T-helper 2 cell treated with Interferon-gamma antibody and Interleukin-4, amounts not matched to agents 5 μg/mL and 100 μg/mL, for 36 hours (primary cell): ENCODE measurements at places on chromosomes 2 and 18.
A peak's percentile ranks its signal among the peaks of the same experiment; 100 is the strongest.

- DNase-seq: no peak
Measured at GRCh38 chr2:144323946-144324345, 196.0 kb downstream of the ZEB2 start.

DNA sequence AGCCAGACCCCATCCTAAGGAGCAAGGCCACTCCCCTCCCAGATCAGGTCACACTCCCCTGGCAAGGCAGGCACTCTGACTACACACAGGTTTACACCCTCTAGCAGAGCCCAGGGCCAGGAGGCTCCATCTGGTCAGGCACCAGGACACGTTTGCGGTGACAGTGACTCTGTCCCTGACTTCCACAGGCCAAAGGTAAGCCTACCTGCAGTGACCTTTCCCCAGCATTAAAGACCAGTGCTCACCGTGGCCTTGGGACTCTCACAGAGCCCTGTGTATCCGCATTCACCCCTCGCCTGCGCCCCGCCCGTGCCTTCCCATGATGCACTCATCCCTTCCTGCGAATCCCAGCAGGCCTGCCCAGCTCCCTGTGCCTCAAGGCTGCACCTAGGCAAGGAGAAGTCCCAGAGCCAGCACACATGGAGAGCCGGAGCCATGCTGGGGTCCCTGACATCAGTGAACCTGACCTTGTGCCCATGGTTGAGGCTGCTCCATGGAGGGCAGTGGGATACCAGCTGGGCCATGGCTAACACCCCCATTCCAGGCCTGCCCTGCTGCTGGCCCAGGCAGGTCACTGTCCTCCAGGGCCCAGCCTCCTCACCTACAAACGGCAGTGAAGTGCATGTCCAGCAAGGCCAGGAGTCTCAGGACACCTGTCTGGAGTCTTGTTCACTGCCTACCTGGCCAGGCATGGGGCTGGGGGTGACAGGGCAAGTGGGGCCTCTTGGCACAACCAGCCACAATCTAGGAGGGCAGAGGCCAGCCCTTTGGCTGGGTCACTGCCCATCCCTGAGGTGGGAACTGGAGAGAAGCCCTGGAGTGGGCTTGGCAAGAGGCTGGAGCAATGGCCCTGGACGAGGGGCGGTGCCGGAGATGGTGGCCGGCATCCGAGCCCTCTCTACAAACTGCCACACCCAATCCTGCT is 3.0 kb downstream of the NEURL3 start:
- peak; percentile 2 for DNase-seq

DNA sequence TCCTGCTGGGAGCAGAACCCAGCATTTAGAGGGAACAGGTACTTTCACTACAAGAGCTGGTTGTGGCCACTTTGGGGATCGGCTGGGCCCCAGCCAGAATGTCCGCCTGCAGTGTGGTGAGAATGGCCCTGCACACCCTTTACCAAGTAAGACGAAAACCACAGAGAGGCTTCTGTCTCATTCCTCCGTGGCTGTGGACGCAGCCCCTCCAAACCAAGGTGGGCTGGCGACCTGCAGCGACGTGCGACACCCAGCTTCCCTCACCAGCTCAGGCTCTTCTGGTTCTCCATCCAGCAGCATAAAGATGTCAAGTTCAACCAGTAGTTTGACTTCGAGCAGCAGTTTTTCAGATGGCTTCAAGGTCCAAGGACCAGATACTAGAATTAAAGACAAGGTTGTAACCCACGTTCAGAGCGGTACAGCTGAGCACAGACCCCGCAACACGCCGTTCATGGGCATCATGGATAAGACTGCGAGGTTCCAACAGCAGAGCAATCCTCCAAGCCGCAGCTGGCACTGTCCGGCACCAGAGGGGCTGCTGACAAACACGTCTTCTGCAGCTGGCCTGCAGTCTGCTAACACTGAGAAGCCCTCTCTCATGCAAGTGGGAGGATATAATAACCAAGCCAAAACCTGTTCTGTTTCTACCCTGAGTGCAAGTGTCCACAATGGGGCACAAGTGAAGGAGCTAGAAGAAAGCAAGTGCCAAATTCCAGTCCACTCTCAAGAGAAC is 56.2 kb downstream of the WDSUB1 start:
- no peak for DNase-seq

GRCh38 chr2:229261076-229261475 is 10.0 kb downstream of the PID1 start:
- DNase-seq: no peak

DNA sequence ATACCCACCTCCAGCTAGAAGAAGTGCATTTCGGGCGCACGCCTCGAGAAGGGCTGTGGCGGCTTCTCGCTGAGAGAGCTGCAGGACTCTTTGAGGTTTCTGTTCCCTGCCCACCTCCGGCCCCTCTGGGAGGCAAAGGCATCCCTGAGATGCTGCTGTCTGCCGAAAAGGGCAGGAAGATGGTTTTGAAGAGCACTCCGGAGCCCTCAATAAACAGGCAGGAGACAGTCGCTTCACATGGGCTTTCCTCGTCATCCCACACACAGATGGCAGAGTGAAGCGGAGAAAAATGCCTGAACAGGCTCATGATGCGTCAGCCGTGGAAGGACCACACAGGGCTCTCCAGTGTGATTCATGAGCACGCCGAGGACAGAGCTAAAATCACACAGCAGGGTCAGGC is 25.4 kb upstream of the GLI2 start:
- DNase-seq: no peak

DNA sequence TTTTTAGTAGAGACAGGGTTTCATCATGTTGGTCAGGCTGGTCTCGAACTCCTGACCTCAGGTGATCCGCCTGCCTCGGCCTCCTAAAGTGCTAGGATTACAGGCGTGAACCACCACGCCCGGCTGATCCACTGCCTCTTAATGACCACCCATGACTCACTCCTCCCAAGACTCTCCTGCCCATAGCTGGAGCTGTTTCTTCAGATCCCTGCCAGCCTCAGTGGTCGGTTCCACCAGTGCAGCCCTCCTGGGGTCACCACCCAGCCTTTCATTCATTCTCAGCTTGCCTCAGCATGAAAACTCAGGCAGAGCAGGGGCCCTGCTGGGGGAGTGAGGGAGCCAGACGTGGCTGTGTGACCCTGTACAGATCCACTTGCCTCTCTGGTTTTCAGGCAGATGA is 12.5 kb downstream of the KCNIP3 start:
- DNase-seq: no peak

DNA sequence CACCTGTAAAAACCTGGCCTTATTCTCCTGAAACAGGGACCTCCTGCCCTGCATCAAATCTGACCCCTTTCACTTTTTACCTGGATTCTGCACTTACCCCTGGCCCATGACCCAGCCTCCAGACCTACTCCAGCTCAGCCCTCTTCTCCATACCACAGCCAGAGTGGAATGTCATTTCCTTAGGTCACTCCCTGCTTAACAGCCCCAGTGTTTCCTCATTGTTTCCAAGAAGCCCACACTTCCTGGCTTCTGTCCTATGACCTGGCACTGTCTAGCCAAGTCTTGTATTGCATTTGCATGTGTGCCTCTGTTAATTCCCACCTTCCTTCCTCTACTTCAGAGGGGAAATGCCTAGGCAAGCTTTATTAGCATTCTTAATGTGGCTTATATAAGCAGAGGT is 51.4 kb upstream of the TRIB2 start:
- DNase-seq: no peak

DNA sequence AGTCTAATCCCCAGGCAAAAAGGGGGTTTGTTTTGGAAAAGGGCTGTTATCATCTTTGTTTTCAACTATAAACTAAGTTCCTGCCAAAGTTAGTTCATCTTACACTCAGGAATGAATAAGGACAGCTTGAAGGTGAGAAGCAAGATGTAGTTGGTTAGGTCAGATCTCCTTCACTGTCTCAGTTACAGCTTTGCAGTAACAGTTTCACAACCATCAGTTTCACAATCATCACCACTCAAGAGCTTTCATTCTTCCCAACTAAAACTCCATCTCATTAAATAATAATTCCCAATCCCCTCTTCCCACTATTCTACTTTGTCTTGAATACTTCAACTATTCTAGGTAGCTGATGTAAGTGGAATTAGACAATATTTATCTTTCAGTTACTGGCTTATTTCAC is 200.9 kb downstream of the NYAP2 start:
- no peak for DNase-seq

GRCh38 chr2:73999881-74000597 is 15.3 kb downstream of the TET3 start:
- DNase-seq: no peak

DNA sequence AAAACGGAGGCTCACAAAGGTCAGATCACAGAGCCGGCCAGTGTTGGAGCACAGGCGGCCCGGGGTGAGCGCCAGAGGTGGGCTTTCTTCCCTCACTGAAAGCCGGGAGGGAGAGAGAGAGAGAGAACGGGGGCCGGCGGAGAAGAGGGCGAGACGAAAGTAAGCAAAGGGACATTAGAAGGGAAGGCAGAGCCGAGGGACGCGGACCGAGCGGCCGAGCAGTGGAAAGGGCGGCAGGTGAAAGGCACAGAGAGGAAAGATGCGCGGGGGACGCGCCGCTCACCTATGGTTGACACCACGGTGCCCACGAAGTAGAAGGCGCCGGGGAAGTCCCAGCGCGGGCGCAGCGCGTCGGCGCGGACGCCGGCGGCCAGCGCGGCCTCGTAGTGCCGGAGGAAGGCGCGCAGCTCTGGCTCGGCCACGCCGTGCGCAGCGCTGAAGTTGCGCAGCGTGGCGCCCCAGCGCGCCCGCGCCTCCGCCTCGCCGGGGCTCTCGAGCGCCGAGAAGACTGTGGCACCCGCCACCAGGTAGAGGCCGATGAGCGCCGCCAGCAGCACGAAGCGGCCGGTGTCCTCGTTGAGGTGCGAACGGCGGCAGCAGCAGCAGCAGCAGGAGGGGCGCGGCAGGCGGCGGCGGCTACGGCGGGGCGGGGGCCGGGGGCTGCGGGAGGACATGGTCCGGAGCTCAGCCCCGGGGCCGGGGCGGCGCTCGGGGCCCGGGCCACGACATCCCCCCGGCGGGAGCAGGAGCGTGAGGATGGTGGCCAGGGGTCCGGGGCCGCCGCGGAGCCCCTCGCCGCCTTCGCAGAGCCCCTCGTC is 166.9 kb downstream of the MSH2 start:
- DNase-seq: no peak

- DNase-seq: no peak
Measured at GRCh38 chr2:65545837-65546805, 113.7 kb upstream of the SPRED2 start.

DNA sequence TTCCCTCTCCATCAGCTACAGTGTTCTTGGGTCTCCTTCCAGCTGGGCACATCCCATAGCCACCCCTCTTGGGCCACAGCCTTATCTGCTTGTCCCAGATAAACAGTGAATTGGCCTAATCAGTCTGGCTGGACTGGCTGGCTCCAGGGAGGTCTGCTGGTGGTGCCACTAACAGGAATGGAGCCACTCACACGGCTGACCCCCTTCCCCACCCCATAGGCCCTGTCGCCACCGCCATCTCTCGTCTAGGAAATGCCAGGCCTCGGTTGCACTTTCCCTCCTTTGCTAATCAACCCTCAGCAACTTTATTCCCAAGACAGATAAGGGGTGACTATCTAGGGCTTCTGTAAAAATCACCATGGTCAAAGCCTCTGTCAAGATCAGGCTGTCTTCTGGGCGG is 23.0 kb upstream of the TNP1 start:
- DNase-seq: no peak

DNA sequence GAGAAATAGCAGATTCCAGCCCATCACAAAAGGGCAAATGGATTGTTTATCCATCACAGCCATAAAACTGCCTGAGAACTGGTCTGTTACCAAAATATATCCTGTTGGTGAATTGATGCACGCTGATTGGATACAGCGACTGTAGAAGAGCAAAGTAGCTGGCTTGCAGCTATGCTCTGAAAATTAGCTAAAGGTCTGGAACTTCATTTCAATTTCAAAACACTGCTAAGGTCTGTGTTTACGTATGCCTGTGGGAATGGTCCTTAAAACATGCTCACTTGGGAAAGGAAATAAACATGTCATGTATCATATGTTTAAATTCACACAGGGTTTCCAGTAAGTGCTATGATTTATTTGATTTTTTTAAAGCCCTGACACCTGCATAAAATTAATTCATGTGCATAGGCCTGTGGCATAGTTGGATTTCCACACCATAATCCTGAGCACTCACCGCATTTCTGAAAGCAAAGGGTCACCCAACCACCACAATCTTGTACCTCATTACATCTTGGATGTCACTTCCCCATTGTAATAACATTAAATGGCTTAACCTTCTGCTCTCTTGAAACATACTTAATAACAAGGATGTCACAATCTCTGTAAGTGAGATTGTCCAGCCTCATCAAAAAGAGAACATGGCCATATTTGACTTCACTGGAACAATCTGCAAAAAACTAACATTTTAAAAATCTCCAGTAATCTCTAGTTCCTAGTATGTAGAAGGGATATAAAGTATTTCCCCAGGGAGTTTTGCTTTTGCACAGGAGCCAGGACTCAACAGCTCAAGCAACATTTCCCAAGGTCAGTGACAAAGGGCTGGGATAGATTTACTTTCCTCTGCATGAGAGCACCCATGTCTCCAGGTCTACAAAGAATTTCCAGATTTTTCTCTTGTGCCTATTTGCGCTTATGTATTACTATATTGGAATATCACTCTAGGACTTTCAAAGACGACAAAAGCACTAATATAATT is 109.8 kb downstream of the FARSB start:
- DNase-seq: no peak

GRCh38 chr2:139628931-139629330 is 848.7 kb upstream of the NXPH2 start:
- no peak for DNase-seq

DNA sequence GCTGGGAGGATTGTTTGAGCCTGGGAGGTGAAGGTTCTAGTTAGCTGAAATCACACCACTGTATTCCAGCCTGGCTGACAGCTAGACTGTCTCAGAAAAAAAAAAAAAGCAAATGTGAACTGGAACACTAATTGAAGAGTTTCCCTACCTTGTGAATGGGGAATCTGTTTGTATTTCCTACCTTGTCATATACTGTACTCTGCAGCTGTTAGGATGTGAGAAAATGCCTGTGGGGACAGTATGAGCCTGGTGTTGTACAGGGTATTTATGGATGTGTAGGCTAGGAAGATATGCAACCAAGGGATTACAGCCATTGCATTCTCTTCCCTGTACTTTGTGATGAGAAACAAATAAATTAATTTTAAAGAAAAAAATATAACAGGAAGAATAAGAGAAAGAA is 113.3 kb upstream of the FAM117B start:
- DNase-seq: no peak

GRCh38 chr2:151217343-151217742 is 44.3 kb downstream of the RBM43 start:
- DNase-seq: no peak

DNA sequence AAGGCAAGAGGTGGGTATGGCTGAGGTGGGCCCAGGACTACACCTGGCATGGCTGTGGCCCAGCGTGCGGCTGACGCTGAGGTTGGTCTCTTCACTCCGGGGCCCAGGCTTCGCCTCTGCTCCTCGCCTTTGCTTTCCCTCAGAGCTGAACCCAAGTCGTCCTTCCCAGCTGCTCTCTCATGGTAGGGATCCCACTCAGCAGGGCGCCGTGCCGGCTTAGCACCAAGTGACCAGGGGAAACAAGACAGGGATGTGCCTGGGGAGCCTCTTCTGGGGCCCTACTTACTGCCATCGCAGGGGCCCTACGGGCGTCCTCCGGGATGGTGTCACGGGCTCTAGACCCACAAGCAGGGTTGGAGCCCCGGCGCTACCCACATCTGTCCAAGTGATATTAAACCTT is 138.1 kb upstream of the ALKAL2 start:
- DNase-seq: no peak

- no peak for DNase-seq
Measured at GRCh38 chr2:3260959-3261358, 116.7 kb downstream of the EIPR1 start.
